Endothelial cell (in vitro differentiated cells): ENCODE measurements at places on chromosomes 1 and 21.
A peak's percentile ranks its signal among the peaks of the same experiment; 100 is the strongest.

DNA sequence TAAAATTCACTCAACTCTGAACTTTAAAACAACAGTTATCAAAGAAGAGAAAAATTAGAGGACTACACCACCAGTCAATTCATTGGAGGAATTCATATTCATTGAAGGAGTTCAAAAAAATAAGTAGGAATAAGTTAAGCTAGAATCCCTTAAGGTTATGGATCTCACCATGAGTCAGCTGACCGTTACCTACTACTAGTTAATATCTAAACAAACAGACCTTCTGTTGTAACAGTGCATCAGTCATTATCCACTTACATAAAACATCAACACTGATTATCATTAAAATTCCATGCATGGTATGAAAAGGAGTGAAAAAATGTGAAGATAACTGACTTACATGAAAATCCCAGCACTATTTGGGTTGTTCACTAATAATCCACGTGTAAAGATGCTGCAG lies 44.9 kb downstream of the FOXJ3 start:
- no peaks in the 10 kb centered on the region for H3K27me3 ChIP-seq
- no peak for DNase-seq
- H3K4me3 ChIP-seq: no peak overlapping the region
- no peak overlapping the region for H3K27ac ChIP-seq

DNA sequence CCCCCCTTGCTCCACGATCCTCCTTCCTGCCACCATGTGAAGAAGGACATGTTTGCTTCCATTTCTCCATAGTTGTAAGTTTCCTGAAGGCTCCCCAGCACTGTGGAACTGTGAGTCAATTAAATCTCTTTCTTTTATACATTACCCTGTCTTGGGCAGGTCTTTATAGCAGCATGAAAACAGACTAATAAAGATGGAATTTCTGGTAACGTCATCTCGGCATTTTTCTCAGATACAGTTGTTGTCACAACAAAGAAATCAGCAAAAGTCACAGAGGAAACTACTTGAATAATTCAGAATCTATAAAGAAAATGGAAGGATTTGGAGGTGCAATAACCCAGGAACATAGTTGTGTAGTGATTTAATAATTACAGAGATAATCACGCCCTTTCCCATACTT lies 4.4 kb downstream of the APCS start:
- H3K4me1 ChIP-seq: peaks cover 19% of the 10 kb centered on the region
- no peak for DNase-seq
- no peaks in the 10 kb centered on the region for H3K27me3 ChIP-seq
- H3K27ac ChIP-seq: no peak overlapping the region
- H3K36me3 ChIP-seq: no peaks in the 10 kb centered on the region

DNA sequence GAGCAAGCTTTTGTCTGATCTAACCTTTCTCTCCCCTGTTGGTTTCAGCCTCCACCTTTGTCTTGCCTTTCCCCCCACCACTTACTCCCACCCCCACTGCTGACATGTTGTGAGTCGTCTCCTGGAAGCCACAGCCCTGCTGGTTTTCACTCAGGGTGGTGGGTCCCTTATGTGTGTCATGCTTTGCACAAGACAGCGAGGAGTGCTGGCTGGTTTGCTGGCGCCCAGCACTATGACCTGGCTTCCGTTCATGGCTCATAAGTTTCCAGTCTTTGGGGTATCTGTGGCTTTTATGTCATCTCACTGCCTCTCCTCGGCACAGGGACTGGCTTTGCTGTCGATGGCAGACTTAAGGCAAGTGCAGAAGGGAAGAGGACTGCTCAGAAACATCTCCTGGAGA lies 177.7 kb downstream of the KIF26B start:
- no peak overlapping the region for H3K27ac ChIP-seq
- DNase-seq: no peak
- H3K36me3 ChIP-seq: no peaks in the 10 kb centered on the region
- H3K4me3 ChIP-seq: no peak overlapping the region
- peaks cover 9% of the 10 kb centered on the region for H3K4me1 ChIP-seq

GRCh38 chr1:24906760-24907490 lies 23.2 kb downstream of the RUNX3 start:
- no peak for DNase-seq
- no peak overlapping the region for H3K4me3 ChIP-seq
- H3K36me3 ChIP-seq: peaks cover 13% of the 10 kb centered on the region
- peaks cover 6% of the 10 kb centered on the region for H3K4me1 ChIP-seq
- H3K27ac ChIP-seq: no peak overlapping the region

DNA sequence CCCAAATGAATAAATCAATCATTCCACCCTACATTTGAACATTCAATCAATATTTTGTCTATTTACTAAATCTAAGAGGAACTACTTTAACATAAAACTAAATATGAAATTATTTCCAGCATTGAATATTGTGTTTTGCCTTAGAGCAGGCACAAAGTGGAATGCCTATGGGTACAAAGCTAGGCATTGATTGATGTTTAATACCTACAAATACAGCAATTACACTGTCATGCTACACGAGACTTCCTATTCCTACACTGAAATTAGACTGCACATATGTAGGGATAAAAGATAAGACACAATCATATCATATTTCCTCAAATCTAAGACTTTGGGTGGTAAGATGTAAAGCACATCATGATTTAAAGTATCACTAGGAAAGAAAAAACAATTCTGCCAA lies 12.9 kb upstream of the ERG start:
- H3K27me3 ChIP-seq: no peaks in the 10 kb centered on the region
- no peak for DNase-seq
- H3K36me3 ChIP-seq: no peaks in the 10 kb centered on the region
- no peak overlapping the region for H3K27ac ChIP-seq

DNA sequence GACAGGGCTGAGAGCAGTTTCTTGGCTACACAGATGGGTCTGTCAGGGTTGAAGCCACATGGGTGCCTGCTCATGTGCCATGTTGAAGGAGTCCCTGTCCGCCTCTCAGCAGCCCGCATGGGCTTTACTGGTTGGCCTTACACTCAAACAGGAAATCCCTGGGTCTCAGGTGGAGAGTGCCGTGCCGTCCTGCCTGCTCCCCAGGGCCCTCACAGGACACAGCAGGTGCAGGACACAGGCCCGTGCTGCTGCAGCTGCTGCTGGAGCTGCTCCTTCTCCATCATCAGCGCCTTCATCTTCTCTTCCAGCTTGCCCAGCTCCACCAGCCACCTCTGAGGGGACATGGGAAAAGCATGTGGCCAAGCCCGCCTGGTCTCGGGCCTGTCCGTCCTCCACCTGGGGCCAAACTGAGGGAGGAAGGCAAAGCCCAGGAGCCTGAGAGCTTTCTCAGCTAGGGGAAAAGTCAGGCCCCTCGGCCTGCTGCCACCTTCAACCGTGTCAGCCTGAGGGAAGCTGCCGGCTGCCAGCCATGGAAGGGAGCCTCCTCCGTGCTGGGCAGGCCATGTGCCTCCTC lies 5.5 kb downstream of the SLFNL1 start:
- H3K4me3 ChIP-seq: no peak overlapping the region
- DNase-seq: no peak
- H3K4me1 ChIP-seq: peaks cover 37% of the 10 kb centered on the region
- H3K36me3 ChIP-seq: peaks cover 21% of the 10 kb centered on the region
- H3K27ac ChIP-seq: peak overlapping the region; percentile 100

DNA sequence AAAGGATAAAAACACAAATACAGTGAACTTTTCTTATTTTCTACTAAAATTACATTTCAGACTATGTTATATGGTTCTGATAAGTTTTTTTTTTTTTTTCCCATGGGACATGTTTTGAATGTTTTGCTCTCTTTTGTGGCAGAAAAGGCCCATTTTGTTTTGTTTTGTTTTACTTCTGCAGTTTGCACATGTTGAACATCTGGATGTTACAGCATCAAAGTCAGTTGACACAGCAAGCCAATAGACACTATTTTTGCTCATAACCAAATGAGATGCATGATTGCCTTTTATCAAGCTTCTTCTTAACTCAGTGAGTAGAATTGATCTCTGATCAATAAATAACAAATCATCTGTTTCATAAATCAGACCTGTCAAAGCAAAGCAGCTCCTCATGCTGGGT lies 904.2 kb downstream of the ADGRL2 start:
- DNase-seq: no peak
- peaks cover 7% of the 10 kb centered on the region for H3K4me1 ChIP-seq
- H3K4me3 ChIP-seq: no peak overlapping the region
- H3K36me3 ChIP-seq: no peaks in the 10 kb centered on the region
- H3K27me3 ChIP-seq: peaks cover 1% of the 10 kb centered on the region

DNA sequence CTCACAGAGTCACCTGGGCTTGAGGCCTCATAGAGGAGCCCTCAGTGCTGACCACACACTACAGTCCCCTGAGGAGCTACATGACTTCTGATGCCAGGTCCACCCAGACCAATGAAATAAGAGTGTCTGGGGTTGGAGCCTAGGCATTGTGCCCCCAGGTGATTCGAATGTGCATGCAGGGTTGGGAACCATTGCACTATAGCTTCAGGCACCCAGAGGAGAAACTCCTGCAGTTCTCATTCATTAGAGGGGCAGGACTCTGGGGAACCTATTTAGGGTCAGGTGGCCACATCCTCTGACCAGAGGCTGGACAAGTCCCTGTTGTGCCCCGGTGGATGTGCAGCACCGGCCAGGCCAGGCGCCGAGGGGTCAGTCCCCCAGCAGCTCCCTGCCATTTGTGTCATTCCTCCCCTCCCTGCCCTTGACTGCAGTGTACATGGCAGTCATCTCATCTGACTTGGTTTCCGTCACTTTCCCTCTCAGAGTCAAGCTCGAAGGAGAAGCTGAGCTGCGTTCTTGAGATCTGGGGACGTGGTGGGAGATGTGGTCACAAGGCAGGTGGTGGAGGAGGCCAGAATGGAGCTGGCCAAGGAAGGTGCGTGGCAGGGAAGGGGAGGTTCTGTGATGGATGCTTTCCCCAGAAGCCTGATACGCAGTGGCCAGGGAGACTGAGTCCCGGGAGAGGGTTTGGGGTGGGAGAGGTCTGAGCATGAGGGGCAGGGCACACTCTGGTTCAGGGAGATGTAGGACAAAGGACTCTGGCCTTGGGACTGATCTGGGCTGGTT lies 6.4 kb downstream of the CLDN19 start:
- H3K36me3 ChIP-seq: no peaks in the 10 kb centered on the region
- peaks cover 2% of the 10 kb centered on the region for H3K27me3 ChIP-seq
- no peak overlapping the region for H3K4me3 ChIP-seq
- H3K27ac ChIP-seq: no peak overlapping the region
- DNase-seq: no peak
- peaks cover 4% of the 10 kb centered on the region for H3K4me1 ChIP-seq

- H3K4me3 ChIP-seq: no peak overlapping the region
- no peaks in the 10 kb centered on the region for H3K36me3 ChIP-seq
- H3K27ac ChIP-seq: no peak overlapping the region
- no peaks in the 10 kb centered on the region for H3K4me1 ChIP-seq
- no peak for DNase-seq
- no peaks in the 10 kb centered on the region for H3K27me3 ChIP-seq
Observed at GRCh38 chr1:229943988-229944743, 122.9 kb upstream of the GALNT2 start.

- peaks cover 6% of the 10 kb centered on the region for H3K27me3 ChIP-seq
- H3K4me1 ChIP-seq: no peaks in the 10 kb centered on the region
- no peak for DNase-seq
- H3K36me3 ChIP-seq: no peaks in the 10 kb centered on the region
- H3K4me3 ChIP-seq: no peak overlapping the region
Observed at GRCh38 chr1:33790577-33790976, 73.3 kb upstream of the HMGB4 start.

GRCh38 chr1:183024317-183025009 lies 1.2 kb downstream of the LAMC1 start:
- H3K36me3 ChIP-seq: peaks cover 8% of the 10 kb centered on the region
- H3K27ac ChIP-seq: peak overlapping the region; percentile 83
- no peak for DNase-seq
- H3K4me3 ChIP-seq: peak overlapping the region; percentile 94
- peaks cover 12% of the 10 kb centered on the region for H3K27me3 ChIP-seq
